ENCODE measurements at places on chromosomes 11 and 22.

DNA sequence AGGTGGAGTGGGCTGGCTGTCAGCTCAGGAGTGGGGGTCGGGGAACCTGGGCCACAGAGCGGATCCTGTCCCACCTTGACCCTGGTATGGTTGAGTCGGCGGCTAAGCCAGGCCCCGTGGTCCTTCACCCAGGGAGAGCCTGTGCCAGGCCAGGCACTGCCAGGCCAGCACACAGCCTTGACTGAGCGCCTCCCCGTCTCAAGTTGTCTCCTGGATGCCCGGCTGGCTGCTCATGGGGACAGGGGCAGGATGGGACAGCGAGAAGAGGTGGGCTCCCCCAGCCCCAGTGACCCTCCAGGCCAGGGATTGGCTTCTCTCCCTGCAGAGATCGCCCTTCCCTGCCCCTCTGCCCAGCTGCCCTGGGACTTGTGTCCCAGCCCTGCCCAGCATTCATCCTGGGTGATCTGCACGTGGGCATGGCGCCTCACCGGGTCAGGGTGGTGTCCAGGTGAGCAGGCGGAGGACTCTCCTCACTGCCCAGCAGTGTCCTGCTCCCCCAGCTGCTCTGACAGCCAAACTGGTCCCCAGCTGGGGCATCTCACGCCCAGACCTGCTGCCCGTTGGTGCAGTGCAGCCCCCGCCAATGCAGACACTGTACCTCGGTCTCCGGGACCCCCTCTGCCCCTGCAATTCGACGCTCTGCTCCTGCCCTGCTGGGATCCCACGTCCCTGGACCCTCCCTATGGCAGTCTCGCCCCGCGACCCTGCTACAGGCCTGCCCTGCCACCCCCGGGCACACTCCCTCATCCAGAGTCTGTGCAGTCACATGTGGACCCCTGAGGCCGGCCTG, 28.8 kb upstream of the CCDC188 start:
- DNase-seq = no peak

DNA sequence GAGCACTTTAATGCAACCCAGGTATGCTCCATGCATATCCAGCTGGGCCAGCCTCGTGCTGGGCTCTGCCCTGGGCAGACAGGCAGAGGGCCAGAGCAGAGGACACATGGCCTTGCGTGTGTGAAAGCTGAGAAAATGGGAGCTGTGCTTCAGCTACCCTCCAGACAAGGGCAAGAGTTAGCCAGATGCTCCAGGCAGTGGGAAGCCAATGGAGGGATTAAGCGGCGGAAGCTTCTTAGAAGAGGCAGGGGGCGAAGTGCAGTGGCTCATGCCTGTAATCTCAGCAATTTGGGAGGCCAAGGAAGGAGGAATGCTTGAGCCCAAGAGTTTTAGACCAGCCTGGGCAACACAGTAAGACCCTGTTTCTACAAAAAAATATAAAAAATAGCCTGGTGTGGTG, 9.8 kb upstream of the ARHGEF17 start:
- DNase-seq = no peak

GRCh38 chr22:22201185-22201929, 43.2 kb upstream of the VPREB1 start:
- DNase-seq = no peak

- no peak for DNase-seq
These were observed 6.1 kb upstream of the CD59 start for GRCh38 chr11:33742249-33742851.

GRCh38 chr11:113519989-113520613, 44.9 kb upstream of the DRD2 start:
- no peak for DNase-seq

DNA sequence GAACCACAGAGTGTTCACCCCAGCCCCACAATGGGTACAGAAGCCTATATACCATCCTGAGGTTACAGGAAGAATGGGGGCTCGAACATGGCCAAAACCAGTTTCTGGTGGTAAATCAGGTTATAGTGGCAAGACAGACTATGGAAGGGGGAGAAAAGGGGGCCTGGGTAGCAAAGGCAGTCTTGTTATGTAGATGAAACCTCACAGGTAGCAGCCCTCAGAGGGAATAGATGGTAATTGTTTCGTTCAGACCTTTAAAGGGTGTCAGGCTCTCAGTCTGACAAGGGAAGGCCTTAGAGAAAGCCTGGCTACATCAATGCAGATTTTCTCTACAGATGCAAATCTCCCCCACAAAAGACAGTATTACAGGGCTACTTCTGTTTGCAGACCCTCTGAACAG, 3.4 kb downstream of the CAPN1 start:
- no peak for DNase-seq

GRCh38 chr22:46062971-46063631, 86.1 kb upstream of the WNT7B start:
- DNase-seq = peak; percentile 87

- peak; percentile 63 for DNase-seq
These were observed 1.1 kb downstream of the TM7SF2 start for GRCh38 chr11:65112546-65113360.

GRCh38 chr11:84890676-84891075, 736.5 kb downstream of the DLG2 start:
- DNase-seq = no peak

GRCh38 chr11:58471892-58472291, 29.9 kb upstream of the OR5B12 start:
- no peak for DNase-seq

DNA sequence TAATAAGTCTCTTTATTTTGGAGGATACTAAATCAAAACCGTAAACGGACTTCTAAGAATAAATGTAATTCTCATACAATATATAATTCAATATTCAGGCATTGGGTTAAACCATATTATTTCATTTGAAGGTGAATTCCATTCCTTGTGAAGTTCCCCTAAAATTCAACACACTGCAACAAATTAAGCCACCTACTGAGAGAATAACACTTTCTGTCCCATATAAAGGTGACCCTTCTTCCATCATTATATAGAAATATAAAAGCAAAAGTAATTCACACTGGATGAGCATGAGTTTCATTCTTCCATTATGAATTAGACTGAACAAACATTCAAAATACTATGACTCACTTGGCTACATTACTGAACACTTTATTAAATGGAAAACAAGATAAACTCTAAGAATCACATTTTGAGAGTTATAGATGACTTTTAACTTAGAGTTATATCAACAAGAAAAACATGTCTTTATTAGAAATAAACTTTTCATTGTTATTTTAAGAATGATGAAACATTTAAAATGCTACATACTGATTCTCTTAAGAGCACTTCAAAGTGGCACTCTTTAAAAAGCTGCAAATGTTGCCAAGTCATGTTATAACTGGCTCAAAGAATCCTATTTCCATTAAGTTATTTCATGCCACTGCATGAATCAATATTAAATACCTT, 2.8 kb downstream of the SESN3 start:
- DNase-seq = no peak

- no peak for DNase-seq
These were observed 22.6 kb downstream of the MOV10L1 start for GRCh38 chr22:50112151-50113118.

GRCh38 chr11:122139595-122139866, 23.5 kb upstream of the BLID start:
- no peak for DNase-seq

DNA sequence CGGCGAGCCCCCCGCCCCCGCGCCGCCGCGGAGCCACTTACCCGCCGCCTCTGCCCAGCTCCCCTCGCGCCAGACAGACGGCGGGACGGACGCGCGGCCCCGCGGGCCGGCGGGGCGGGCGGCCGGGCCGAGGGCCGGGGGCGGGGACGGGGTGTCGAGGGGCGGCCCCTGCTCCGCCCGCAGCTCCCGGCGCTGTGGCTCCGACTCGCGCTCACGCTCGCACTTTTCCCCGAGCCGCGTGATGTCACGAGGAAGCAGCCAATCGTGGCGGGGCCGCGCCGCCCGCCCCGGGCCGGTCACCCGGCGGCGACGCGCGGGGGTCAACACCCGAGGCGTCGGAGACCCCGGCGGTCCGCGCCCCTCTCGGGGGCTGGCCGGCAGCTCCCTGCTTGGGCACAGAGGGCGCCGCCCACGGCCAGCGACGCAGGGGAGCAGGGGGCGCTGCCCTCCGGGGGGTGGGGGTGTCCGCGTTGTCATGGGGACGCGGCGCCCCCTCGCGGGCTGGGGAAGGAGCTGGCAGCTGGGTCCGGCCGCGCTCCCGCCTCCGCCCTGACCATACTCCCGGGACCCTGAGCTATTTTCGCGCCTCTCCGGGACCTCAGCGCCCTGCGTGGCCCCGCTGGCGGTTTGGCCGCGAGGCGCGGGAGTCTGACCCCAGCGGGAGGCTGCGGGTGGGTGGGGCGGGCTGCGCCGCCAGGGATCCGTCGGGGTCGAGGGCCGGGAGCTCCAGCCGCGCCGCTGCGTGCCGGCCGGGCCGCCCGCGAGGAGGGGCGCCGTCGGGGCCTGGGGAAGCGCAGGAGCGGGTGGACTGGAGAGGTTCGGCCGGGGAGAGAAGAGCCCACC, at the start of gene CHRM4:
Gene CHRM4 (minus strand): TSS at position 199 of the 843 bp plus-strand sequence. CDS start 5,219 bp downstream, outside the sequence.
- peak; percentile 62 for DNase-seq

DNA sequence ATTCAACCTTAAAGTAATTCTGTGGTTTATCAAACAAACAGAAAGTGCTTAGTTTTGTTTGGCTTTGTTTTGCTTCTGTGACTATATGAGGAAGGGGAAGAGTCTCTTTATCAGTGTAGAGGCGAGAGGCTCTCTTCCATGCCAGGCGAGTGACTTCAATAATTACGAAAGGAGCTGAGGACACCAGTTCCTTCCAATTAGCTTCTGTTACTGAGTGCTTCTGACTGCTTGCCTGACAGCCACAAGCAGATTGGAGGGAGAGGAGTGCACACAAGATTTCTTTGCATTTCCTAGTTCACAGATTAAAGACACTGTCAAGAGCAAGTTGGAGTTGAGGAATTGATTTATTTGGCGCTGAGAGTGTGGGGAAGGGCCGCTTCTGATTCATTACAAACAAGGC, 1484.5 kb upstream of the TENM4 start:
- no peak for DNase-seq

DNA sequence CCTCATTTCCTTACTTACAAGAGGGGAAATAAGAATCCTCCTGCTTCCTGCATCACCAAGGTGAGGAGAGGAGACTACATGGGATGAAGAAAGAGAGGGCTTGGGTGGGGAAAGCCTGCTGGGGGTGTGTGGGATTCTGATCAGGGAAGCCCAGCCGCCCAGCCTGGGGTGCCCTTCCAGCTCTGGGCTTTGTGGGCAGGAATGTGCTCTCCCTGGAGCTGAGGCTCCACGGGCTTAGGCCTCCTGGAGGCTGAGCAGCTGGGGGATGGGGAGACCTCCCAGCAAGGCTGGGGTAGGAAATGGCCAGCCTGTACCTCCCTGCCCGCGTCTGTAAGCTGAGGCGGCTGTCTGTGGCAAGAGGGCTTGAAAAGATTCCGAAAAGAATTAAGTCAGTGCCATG, 206.1 kb downstream of the GRIK4 start:
- no peak for DNase-seq

DNA sequence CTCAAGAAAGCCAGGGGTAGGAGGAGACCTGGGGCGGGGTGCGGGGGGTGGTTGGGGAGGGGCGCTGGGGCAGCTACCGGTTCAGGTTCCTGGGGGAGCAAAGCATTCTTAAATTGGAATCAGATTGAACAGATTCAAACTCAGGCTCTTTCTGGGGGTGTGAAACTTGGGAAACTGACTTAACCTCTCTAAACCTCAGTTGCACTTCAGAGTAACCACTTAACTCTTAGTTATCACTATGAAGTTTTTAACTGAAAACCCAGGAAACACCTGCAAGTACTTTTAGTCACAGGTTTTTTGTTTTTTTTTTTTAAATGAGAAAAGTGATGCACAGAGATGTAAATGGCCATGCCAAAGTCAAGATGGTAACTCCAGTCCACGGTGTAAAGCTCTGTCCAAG, 72.0 kb downstream of the RCN1 start:
- no peak for DNase-seq

All from posterior cingulate gyrus (tissue), 11 donors.